ENCODE measurements at places on chromosomes 1 and 21.

DNA sequence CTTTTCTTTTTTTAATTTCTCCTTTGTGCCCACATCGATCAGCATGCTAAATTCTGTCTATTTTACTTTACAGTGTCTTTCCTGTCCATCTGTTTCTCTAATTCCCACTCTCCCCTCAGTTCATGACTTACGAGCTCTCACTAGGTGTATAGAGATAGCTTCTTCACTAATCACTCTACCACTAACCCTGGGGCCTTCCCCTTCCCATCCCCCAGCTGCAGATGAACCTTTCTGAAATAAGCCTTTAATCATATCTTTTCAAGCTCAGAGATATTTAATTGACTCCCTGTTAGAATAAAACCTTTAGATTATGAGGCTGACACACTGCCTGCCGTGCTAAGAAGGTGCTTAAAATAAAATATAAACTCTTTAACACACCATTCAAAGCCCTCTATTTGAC is 66.3 kb upstream of the BMP8A start:
- DNase-seq, result no peak

GRCh38 chr1:155171836-155172731 is 1.0 kb downstream of the KRTCAP2 start:
- DNase-seq, result no peak

- no peak for DNase-seq
These were observed 32.2 kb upstream of the RNF11 start for GRCh38 chr1:51203874-51204245.

GRCh38 chr1:60620087-60620486 is 462.3 kb upstream of the NFIA start:
- DNase-seq, result no peak

DNA sequence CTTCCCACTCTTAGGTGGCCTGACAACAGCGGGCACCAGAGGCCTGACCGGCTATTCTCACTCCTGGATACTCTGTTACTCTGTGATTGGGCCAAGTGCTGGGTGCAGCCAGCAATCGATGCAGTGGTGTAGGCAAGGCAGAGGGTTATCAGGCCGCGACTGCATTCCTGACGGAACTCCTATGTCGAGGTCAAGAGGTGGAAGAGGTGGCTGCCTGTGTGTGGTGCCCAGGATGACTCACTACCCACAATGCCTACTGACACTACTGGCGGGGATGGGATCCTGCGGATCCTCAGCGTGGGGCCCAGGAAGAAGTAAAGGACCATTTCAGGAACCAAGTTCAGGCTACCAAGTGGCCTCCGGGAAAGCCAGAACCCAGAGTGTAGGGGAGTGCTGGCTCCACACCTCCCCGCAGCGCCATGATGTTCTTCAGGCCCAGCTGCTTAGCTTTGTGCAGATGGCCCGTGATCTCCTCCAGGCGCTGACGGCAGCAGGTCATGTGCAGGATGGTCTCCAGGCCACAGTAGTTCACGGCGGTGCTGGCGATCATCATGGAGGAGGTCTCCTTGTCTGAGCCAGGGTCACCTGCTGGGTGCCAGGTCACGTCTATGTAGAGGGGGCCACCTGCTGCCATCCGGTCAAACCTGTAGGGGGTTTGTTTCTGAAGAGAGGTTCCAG is 4.9 kb downstream of the MTHFR start:
- DNase-seq, result no peak

DNA sequence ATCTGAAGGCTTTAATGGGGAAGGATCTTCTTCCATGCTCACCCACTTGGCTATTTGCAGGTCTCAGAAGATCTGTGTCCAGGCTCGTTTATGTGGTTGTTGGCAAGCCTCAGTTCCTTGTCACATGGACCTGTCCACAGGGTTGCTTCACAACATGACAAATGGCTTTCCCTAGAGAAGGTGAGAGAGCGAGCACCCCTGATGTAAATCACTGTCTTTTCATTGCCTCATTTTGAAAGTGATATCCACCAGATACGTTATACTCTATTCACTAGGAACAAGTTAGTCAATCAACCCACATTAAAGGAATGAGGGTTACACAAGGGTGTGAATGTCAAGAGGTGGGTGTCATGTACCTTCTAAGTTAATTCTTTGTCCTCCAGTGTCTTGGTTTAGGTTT is 433.3 kb downstream of the RPS6KC1 start:
- DNase-seq, result no peak

GRCh38 chr1:58508629-58509028 is 37.9 kb downstream of the OMA1 start:
- no peak for DNase-seq

DNA sequence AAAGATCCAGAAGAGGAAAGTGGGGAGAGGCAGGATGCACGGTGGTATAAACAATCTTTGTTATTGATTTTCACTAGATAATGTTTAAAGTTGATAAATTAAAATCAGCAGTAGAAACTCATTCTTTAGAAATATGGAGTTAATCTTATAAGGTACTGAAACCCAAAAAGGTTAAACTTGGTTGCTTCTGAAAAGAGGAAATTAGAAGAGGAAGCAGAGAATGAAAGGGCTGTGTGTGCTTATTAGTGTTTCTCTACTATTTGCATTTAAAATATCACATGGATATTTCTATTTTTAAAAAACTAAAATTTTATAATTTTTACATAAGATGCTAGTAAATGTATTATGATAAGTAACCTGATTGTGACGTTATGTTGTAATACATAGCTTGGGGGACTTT is 24.4 kb downstream of the C1orf141 start:
- DNase-seq, result no peak

DNA sequence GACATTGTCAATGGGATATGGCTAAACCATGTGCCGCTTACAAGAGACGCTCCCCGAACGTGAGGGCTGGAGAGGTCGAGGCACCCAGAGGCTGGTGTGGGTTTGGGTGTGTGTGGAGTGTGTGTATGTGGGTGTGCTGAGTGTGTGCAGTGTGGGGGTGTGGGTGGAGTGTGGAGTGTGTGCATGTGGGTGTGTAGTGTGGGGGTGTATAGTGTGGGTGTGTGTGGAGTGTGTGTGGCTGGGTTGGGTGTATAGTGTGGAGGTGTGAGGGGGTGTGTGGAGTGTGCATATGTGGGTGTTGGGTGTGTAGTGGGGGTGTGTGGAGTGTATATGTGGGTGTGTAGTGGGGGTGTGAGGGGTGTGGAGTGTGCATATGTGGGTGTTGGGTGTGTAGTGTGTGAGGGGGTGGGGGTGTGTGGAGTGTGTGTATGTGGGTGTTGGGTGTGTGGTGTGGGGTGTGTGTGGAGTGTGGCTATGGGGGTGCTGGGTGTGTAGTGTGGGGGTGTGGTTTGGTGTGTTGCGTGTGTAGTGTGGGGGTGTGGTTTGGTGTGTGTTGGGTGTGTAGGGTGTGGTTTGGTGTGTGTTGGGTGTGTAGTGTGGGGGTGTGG is 42.2 kb downstream of the SLC19A1 start:
- no peak for DNase-seq

GRCh38 chr1:203497269-203497777 is 3.4 kb downstream of the OPTC start:
- DNase-seq, result no peak

DNA sequence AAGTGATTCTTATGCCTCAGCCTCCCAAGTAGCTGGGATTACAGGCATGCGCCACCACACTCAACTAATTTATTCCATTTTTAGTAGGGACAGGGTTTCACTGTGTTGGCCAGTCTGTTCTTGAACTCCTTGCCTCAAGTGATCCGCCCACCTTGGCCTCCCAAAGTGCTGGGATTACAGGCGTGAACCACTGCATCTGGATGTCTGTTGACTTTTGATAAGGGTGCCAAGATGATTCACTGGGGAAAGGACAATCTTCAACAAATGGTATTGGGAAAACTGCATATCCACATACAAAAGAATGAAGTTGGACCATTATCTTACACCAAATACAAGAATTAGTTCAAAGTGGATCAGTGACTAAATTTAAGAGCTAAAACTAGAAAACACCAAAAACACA is 19.8 kb downstream of the RO60 start:
- DNase-seq, result no peak

- no peak for DNase-seq
These were observed 39.0 kb downstream of the MRPL39 start for GRCh38 chr21:25568246-25568645.

DNA sequence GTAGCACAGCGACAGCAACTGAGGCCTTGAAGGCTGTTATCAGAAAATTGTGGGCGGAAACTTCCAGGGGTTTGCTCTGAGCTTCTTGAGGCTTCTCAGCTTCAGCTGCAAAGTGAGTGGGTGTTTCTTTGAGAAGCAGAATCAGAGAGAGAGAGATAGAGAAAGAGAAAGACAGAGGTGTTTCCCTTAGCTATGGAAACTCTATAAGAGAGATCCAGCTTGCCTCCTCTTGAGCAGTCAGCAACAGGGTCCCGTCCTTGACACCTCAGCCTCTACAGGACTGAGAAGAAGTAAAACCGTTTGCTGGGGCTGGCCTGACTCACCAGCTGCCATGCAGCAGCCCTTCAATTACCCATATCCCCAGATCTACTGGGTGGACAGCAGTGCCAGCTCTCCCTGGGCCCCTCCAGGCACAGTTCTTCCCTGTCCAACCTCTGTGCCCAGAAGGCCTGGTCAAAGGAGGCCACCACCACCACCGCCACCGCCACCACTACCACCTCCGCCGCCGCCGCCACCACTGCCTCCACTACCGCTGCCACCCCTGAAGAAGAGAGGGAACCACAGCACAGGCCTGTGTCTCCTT is at the start of gene FASLG:
FASLG (plus strand) TSS at position 233 of the 583 bp plus-strand sequence; CDS start at position 332, 99 bp downstream.
- no peak for DNase-seq

- no peak for DNase-seq
These were observed 51.9 kb upstream of the RHOU start for GRCh38 chr1:228683428-228683827.
